ENCODE measurements at places on chromosomes 16 and 17.

- DNase-seq: no peak
Measured at GRCh38 chr17:35843698-35844097, 25.0 kb downstream of the HEATR9 start.

GRCh38 chr16:71384073-71384724 is 25.7 kb downstream of the CALB2 start:
- no peak for DNase-seq

DNA sequence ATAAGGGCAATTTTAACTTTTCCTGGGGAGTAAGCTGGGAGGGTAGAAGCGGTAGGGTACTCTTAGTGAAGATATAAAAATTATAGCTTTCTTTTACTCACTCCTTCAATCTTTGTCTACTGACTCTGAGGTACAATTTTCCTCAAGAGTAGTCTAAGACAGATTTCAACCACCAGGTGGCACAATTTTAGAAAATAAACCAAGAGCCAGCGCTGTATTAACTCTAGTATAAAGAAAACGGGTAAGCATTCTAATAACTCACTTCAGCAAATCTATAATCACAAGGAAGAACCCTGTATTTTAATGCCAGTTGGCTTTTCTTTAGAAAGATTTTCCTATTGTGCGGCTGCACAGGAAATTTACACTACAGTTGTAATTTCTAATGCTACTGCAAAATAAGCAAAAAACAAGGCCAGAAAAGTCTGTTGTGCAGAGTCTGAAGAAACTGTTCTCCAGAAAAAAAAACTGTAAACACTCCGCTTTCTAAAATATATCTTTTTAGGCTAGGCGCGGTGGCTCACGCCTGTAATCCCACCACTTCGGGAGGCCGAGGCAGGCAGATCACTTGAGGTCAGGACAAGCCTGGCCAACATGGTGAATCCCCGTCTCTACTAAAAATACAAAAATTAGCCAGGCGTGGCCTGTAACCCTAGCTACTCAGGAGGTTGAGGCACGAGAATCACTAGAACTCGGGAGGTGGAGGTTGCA is 1.9 kb downstream of the CMC2 start:
- DNase-seq: no peak

DNA sequence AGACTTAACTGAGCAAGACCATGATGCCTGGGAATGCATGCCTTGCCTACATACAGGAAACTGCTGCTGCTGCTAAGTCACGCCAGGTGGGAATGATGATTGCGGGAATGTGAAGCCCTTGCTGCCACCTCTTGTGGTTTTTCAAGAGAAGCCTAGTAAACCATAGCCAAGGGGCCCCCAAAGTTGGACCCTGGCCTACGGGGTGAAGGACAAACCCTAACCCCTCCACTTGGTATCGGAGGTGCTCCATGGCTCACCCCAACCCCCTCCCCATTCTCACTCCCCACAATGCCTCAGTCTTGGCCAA is 233.9 kb downstream of the ZNF423 start:
- DNase-seq: no peak
